ENCODE measurements at places on chromosomes 1 and 21.

DNA sequence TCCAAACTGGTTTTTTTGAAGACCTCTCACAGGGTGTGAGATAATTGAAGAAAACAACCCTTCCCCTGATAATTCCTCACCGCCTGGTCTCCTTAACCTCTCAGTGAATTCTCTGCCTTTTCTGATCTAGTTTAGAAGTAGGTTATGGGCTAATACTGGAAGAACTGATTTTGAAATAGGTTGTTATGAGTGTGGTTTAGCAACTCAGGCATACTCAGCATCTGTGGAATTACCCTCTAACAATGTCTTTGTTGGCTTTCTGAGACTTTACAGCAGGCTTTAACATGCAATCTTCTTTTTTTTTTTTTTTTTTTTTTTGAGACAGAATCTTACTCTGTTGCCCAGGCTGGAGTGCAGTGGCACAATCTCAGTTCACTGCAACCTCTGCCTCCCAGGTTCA, 10.3 kb upstream of the PLD5 start:
- DNase-seq, result no peak

DNA sequence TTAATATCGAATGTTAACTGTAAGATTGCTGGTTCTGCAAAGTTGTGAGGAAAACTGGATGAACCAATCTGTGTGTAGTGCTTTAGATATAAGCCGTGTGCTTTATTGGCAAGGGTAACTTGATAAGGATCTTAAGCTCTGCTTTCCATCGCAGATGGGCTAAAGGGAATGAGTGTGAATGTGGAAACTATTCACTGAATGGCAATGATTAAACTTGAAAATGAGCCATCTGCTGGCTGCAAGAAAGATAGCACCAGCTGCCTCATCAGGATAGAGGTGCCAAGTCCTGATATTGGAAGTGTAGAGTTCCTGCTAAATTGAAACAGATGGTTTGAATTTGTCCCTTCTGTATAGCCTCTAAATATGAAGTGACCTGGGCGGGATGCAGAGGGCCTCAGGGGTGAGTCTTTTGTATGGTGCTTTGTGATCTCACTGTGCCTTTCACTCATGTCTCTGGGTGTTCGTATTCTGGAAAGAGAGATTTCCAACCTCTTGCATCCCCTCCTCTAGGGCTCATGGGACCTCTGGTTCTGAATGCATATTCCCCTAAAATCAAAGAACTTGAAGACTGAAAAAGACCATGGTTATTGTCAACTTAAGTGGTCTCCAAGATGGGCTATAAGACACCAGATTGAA, 9.2 kb downstream of the FCRL3 start:
- DNase-seq, result no peak

- DNase-seq, result no peak
Measured at GRCh38 chr1:115463347-115463746, 125.3 kb upstream of the NGF start.

DNA sequence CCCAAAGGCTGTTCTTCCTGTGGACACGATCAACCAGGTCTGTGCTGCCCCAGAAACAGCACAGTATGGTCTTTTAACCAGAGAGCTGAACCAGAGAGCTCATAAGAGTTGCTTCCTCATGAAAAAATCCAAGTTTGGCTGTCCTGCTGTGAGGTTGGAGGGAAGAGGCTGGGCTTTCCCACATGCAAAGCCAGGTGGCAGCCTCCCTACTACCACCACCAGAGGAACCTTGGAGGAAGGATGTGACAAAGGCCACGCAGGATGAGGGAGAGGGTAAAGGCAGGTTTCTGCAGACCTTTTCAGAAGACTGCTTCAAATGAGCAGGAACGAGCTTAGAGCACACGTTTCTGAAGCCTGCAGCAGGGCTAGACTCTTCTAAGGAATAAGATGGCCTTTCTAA, 27.1 kb downstream of the FAM78B start:
- no peak for DNase-seq

DNA sequence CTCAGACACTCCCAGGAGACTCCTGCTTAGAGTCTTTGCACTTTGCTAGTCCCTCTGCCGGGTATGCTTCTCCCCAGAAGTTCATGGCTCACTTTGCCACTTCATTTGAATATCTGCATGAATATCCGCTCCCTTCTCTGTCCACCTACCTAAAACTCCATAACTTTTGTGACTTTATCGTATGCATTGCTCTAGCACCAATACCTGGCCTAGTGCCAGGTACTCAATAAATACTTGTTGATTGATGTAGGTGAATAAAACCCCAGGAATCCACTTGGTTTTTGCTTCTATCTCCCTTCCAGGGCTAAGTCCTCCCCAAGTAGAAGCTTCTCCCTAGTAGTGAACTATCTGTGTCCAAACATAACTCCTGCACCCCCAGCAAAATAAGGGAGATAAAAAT, 27.8 kb upstream of the CTTNBP2NL start:
- no peak for DNase-seq

- no peak for DNase-seq
Measured at GRCh38 chr1:80218112-80218511, 1211.6 kb upstream of the ADGRL4 start.

- no peak for DNase-seq
Measured at GRCh38 chr1:3530086-3530925, 75.8 kb downstream of the ARHGEF16 start.

DNA sequence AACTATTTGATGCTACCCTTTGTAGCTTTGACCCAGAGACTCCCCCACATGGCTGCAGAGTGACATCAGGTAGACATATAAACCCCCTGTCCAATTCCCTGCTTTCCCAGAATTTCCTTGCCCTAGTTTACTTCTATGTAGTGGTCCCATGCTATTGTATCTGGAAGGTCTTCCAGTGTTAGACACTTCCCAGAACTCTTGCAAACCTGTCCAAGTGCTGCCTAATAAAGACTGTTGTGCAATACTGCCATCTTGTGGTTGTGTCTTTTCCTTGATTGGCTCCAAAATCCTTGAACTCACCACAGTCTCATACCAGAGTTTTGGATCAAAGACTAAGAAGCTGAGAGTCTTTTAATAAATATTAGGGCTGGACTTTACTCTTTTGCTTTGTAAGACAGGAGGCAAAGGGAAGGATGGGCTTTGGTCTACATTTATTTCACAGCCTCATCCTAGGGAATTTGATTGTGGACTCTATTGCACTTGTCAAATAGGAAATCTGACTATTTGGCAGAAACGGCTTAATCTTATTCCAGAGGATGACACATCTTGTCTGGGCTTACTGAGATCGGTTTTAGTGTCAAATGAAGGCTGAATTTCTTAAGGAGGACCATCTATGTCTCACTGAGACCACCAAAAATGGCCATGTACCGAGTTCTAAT, 169.9 kb downstream of the LRRC7 start:
- no peak for DNase-seq

DNA sequence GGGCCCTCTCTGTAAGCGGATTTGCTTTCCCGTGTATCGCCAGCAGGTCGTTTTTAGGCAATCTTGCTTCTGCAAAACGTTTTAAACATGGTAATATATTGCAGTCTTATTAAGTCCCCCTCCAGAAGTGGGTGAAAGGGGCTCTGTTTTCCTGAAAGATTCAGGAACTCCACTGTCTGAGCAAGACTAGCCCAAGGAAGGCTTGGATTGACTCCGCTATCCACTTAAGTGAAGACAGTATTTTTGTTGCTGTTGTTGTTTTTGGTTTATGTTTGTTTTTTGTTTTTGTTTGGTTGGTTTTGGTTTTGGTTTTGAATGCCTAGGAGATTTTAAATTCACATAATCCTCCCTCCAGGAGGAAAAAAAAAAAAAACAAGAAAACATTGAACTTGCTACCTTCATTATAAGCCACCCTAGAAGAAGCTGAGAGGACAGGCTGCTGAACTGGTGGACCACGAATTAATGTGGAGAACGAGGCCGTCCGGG, 29.1 kb upstream of the NFIA start:
- DNase-seq, result no peak

- no peak for DNase-seq
Measured at GRCh38 chr1:57530206-57530910, 106.5 kb upstream of the DAB1 start.

GRCh38 chr1:20493839-20494608, 8.0 kb upstream of the CAMK2N1 start:
- peak; percentile 68 for DNase-seq

DNA sequence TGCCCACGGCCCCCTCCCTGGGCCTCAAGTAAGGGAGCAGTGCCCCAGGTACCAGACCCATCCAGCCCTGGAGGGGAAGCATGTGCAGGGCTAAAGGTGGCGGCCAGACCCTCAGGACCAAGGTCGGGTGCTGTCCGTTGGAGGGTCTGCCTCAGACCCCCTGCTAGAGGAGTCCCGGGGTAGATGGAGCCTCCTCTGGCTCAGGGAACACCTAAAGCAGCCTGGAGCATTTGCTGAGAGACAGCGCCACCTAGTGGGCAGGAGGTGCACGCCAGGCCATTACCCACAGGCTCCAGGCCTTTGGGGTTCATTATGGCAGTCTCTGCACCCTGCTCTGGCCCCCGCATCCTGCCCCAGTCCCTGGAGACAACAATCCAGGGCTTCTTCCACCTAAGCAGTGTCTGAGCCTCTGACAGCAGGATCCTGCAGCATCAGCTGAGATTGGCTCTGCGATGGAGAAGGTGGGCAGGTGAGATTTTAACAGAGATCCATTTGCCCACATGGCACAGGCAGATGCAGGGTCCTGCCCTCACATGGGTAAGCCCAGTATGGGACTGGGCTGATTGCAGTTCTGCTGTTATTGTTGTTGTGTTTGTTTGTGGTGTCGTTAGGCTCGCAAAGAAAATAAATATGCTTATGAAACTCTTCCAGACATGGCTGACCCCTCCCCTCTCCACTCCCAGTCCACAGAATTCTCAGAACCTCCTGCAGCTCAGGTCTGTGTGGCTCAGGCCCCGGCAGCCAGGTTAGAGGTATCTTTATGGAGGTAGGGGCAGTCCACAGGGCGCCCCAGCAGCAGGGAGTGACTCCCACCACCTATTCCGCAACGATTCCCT, 42.4 kb downstream of the CTNNBIP1 start:
- DNase-seq, result peak; percentile 75

DNA sequence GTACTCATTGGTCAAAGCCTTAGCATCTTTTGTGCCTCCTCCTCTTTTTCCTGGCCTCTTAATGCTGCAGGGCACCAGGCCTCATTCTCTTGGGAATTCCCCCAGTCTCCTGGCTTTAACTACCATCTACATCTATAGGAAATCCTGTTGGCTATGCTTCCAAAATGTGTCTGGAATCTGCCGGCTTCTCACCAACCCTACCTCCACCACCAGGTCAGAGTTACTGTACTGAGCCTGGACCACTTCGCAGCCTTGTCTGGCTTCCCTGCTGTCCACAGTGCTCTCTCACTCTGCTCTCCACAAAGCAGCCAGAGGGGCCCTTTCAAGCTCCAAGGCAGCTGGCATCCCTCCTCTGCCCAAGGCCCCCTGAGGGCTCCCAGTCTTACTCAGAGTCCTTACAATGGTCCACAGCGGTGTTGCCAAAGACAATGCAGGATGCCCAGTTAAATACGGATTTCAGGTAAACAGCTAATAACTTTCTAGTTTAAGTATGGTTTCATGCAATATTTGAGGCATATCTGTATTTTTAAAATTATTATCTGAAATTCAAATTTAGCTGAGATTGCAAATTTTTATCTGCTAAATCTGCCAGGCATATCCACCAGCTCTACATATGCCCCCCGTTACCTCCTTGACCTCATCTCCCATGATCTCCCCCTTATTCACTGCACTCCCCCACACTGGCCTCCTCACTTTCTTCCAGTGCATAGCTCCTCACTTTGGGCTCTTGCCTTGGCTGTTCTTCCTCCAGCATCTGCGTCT, 34.5 kb upstream of the FAM163A start:
- DNase-seq, result no peak

GRCh38 chr1:222182641-222183040, 365.3 kb downstream of the HHIPL2 start:
- DNase-seq, result no peak

- DNase-seq, result no peak
Measured at GRCh38 chr1:8443558-8444194, 125.8 kb downstream of the SLC45A1 start.

- no peak for DNase-seq
Measured at GRCh38 chr1:74570797-74571492, 58.5 kb upstream of the LRRC53 start.
